RPMI8226 (cell line): ENCODE measurements at places on chromosomes 6 and 20.
A peak's percentile ranks its signal among the peaks of the same experiment; 100 is the strongest.

DNA sequence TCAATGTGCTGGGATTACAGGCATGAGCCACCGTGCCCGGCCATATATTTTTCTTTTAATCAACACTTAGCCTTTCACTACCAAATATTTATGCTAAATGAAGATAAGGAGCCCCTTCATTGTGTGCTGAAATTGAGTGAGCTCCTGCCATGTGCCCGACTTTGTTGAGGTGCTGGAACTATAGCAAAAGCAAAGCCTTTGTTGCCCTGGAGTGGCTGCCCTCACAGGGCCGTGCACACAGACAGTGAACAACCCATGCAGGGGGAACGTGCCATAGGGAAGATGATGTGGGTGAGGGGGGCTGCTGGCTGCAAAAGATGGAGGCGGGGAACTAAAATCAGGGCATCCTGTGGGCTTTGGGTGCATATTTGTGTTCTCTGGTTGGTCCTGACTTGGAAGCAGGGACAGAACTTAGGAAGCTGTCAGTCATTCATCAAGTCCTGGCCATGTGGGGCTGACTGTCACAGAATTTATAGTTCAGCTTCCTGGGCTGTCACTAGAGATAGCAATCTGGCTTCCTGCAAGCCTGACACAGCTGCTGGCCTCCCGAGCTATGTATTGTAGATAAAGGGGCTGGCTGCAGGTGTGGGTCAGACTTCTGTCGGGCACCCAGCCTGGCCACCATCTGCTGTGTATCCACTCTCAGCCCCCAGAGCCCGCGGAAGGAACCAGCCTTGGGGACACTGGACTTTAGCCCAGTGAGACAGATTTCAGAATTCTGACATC, 56.8 kb upstream of the MPC1 start:
- no peak for DNase-seq

GRCh38 chr20:24823176-24823784, 125.8 kb upstream of the CST7 start:
- no peak for DNase-seq

DNA sequence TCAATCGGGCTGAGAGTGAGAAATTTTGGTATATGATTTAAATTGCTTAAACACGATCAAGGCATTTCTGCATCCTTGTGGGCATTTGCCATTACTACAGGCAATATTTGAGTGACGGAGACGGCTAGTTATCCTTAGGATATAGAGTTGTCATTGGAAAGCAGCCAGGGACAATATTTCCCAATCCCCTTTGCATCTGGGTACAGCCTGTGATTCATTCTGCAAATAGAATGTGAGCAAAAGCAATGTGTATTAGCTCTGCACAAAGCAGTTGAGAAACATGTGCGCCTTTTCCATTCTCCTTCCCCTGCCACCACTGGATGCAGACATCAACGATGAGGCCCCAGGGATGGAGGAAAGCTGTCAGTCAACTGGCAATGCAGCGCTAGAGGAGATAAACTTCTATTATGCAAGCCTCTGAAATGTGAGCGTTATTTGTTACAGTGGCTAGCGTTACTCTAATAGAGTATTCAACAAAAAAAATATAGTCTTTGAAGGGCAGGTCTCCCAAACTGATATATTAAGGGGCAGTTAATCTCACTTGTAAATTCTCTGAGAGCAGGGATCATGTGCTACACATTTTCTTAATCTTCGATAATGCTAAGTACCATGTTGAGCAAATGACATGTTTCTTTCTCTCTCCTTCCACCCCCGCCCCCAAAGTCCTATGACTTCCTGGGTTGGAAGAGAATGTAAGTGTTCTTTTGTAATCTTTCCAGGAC, 37.1 kb upstream of the NCOA3 start:
- DNase-seq: no peak

- peak; percentile 81 for DNase-seq
Observed at GRCh38 chr6:17156112-17156921, 54.5 kb downstream of the STMND1 start.

DNA sequence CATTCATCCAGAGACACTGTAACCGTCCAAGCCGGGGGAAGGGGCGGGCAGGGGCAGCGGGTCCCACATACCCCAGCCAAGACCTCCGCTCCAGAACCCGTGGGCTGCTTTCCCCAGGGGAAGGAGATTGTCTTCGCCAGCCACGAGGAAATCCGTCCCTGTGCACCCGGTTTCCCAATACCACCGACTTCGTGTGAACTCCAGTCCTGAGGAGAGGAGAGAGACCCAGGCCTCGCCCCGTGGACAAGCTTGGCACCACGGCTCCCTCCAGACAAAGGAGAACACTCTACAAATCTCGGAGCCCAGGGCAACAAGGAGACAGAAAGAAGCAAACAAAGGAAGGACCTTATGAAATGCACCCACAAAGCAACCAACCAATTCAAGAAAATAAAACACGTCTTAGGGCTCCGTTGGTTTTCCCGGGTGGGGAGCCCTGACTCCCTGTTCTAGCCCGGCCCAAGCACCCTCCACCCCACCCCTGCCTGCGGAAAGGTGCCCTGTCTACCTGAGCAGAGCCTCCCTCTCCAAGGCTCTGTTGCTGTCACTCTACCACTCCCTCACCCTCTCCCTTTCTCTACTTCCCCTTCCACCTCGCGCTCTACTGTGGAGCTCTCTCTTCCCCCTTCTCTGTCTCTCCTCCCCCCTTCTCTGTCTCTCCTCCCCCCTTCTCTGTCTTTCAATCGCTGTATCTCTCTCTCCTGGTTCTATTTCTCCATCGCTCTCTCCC, 1382.8 kb upstream of the DEFB115 start:
- DNase-seq: peak; percentile 15

DNA sequence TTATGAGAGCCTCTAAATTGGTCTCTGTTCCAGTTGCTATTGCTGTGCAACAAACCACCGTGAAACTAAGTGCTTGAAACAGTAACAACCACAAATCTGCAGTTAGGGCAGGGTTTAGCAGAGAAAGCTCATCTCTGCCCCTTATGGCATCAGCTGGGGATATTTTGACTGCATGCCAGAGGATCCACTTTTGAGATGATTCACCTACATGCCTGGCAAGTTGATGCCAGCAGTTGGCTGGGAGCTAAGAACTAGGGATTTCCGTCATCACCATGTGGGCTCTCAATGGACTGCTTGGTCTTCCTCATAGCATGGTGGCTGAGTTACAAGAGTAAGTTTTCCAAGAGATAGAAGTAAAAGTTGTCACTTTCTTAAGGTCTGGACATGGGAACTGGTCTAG, 35.1 kb downstream of the PLCB4 start:
- no peak for DNase-seq

DNA sequence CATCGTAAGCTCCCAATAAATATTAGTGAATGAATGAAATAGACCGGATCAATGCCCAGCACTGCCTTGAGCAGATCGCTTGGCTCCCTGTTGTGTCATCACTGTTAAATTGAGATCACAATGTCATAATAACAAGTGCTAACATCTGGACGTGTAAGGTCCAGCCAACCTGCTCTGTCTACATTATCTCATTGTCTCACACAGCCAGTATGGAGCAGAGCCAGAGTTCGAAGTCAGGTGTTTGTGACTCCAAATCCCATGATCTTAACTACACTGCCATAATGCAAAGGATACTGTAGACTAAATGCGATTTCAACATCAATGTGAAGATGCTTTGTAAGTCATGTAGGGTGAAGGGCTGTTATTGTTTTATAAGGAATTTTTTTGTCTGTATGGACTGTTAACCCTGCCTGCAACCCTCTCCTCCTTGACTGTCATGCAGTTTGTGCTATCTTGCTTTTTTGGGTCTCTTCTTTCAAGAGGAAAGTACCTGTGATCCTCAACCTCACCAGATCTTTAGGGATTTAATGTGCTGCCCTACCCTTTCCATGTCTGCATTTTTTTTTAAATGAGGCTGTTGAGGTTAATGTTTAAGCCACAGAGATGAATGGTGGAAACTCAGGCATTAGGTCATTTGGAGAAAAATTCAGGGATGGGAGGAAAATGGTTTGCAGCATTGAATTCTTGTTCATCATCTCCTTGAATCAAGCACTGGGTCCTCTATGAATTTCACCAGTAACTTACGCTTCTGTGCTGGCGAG, 49.0 kb upstream of the OCSTAMP start:
- DNase-seq: no peak

DNA sequence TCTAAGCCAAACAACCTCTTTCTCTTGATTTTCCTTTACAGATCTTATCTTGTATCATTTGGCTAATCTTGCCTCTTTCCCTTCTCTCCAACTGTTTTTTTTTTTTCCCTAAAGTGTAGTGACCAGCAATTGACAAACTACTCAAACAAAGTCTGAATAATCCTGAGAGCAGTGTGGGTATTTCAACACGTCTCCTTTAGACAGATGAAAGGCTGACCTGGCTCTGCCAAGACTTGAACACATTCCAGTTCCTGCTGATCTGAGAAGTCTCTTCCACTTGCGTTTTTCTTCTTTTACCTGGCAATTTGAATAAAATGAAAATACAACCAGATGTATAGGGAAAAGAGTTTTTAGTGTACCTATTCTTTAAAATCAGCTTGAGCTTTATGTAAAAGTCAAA, 168.4 kb downstream of the GJA10 start:
- no peak for DNase-seq

GRCh38 chr20:18653736-18654447, 66.0 kb downstream of the DTD1 start:
- DNase-seq: no peak
